ENCODE measurements at places on chromosomes 6 and 20.
A peak's percentile ranks its signal among the peaks of the same experiment; 100 is the strongest.

GRCh38 chr20:23397961-23398360 is 23.3 kb downstream of the NAPB start:
- DNase-seq, result no peak

DNA sequence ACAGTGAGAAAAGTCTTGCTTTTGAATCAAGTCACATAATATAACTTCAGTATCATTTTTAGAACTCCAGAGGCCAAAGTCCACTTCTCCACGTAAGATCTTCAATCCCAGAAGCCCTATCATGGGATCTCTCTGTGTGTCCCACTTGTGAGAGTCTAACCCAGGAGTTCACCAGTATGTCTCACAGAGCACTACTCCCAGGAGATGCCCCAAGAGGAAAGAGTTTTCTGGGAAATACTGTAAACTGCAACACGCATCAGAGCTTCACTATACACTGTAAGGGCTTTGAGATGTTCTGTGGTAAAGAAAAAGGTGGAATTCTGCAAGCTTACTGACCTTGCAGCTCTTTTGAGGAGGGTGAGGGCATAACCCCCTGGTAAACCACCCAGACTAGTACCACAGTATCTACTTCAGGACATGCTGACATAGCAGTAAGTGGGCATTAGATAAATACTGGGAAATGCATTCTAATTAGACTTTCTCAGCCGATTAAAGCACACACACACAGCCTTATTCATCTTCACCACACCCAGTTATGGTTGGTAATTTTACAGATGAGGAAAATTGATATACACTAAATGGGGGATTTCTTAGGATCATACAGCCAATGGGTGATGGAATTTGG is 12.3 kb downstream of the DCBLD1 start:
- DNase-seq, result no peak

DNA sequence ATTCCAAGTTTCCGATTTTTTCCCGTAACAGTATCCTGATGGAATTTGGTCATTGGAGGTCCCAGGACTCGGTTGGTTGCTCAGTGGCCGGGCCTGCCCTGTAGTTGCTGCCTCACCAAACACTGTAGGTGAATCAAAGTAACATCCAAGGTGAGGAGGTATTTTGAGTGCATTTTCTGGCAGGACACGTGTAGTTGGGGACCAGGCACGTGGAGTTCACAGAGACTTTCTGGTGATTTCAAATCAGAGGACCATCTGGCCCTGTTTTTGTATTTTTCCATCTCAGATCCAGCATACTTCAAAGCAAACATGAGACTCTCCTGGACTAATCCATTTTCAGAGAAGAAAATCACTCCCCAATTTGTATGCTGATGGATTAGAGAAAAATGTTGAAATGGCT is 9.9 kb upstream of the DTD1 start:
- no peak for DNase-seq

DNA sequence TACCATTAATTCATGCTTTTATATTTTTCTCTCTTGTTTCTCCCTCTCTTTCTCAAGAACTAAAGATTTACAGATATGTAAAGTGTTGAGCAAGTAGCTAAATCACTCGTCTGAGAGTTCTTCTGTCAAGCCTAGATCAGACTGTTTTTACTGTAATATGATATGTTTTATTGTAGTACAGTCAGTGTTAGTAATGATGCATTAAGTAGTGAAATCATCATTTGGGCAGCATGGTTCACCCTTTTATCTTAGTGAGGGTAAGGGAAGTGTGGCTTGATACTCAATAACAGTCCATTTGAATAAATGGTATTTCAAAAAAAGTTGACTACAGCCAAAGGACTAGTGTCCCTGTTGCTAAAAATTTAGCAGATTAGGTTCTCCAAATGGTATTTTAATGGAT is 9.2 kb downstream of the CYB5R4 start:
- peak; percentile 65 for DNase-seq

DNA sequence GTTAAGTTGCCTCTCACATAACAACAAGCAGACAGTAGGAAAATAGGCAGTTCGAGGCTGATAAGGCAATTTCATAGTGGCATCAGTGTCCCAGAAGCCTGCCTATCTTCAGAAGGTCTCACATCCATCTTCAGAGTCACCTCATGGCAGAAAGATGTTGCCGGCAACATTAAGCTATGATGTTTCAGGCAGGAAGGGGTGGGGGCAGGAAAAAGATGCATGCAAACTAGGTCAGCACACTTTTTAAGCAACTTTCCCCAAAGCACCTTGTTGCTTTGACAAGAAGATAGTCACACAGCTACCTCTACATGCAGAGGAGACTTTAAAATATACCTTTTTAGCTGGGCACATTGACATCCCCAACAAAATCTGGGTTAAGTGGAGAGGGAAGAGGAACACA is 43.2 kb upstream of the SMIM8 start:
- DNase-seq, result no peak

DNA sequence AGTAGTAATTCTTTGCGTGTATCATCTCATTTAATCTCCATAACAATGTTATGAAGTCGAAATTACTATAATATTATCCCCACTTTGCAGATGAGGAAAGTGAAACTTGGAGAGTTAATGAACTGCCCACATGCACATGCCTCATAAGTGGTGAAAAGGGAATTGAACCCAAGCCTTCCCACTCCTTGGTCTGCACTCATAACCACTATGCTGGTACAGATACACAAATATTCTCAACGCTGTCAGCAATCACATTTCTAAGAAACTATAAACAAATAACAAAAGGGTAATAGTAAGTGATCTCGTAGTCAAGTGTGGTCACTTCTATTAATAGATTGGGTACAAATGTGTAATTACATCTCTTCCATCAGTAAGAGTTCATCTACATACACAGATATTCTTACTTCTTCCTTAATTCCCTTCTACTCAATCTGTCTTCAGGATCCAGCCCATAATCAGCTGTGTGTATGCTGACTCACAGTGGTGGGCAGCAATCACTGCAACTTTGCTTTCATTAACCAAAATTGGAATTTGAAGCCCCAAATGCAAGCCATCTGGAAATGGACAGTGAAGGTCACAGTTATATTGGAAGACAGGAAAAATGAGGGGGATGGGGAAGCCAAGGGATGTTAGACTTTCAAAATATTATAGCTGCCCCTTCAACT is 6.6 kb downstream of the PRSS35 start:
- DNase-seq, result peak; percentile 45

DNA sequence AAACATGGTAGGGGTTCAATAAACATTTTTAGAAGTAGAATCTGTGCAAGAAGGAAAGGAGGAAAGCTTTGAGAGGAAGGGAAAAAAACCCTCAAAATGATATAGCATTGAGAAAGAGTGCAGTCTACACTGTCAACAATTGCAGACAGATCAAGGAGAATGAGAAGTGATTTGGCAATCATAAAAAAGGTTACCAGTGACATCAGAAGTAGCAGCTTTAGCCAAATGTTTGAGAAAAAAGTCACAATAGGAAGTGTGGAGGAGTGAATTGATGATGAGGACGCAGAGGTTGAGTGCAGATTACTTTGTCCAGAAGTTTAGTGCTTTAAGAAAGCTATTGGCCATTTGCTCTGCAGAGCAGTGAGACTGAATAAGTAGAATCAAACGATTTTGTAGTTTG is 155.0 kb downstream of the GJA1 start:
- DNase-seq, result no peak

DNA sequence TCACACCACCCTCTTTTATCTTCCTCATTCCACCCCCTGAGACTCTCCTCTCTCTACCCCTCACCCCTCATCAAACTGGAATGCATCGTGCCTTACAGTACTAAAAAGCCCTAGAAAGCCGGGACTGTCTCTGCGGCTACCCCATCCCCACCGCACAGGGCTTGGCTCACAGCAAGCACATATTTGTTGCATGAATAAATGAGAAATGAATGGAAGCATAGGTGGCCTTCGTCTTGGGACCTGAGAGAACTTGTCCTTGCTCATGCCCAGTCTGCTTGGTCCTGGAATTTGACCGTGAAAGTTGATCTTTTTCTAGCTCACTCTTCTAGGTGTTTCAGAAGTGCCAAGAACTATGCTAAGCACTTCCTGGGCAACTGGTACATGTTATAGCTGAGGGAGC is 53.3 kb downstream of the APCDD1L start:
- no peak for DNase-seq

DNA sequence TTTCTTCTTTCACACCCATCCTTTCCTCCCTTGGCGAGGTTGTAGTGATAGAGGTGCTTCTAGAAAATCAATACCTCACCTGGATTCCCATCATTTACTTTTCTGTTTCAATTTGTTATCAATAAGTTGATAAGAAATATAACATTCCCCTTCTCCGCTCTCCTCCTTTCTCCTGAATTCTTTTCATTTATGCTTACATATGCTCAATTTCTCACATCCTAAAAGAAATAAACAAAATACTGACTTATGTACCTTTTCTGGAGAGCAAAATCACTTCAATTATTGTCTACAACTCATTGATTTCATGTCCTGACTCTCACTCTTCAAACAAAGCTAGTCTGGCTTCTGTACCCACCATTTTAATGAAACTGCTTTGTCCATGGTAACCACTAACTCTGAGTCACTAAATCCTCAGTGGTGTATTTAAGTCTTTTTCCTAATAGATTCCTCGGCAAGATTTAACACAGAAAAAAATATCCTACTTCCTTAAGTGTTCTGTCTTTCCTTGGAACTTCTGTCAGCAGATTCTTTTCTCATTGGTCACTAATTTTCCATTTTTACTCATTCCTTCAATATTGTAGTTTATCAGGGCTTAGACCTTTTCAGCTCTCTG is 289.6 kb downstream of the RFPL4B start:
- peak; percentile 47 for DNase-seq

DNA sequence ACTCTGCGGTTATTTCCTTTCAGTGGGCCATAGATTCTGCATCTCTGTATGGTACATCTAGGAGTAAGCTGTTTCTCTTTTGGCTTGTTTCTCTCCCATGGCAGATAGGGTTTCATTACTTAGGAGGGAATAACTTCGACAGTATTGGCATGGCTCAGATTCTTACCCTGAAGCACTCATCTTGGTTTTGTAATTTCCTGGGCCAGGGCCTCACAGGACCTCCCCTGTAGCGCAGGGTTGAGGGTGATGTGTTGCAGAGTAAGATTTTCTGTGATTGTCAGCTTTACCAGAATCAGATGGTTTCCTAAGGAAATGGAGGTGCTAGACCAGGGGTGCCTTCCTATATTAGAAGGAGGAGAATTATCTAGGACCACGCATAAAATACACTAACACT is 78.3 kb downstream of the STXBP5 start:
- DNase-seq, result no peak

DNA sequence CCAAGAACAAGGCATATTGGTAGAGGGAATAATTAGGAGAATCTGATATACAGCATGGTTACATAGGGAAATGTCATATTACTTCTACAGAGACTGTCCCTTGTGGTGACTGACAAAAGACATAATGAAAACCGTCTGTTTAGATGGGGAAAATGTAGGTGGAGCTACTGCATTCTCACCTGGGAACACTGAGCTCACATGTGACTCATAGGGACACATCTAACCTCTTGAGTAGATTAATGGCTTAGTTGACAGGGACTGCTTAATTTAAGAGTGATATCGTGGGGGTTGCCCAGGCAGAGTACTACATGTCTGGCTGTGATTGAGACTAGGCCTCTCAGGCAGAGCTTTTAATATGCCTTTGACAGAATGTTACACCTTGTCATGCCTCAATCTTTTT is 235.3 kb upstream of the ZFP64 start:
- DNase-seq, result no peak

GRCh38 chr6:35419417-35419816 is 32.7 kb upstream of the FANCE start:
- DNase-seq, result no peak

GRCh38 chr6:122825163-122825562 is 36.1 kb downstream of the SMPDL3A start:
- DNase-seq, result no peak

- DNase-seq, result no peak
Measured at GRCh38 chr20:14744723-14745122, 407.3 kb upstream of the FLRT3 start.

GRCh38 chr6:22071270-22072041 is 225.4 kb downstream of the PRL start:
- DNase-seq, result peak; percentile 75

GRCh38 chr6:35713006-35713767 is 23.6 kb upstream of the ARMC12 start:
- no peak for DNase-seq

- no peak for DNase-seq
Measured at GRCh38 chr20:38951611-38952010, 10.5 kb upstream of the DHX35 start.

- peak; percentile 64 for DNase-seq
Measured at GRCh38 chr20:37336369-37337207, 9.4 kb upstream of the SRC start.

DNA sequence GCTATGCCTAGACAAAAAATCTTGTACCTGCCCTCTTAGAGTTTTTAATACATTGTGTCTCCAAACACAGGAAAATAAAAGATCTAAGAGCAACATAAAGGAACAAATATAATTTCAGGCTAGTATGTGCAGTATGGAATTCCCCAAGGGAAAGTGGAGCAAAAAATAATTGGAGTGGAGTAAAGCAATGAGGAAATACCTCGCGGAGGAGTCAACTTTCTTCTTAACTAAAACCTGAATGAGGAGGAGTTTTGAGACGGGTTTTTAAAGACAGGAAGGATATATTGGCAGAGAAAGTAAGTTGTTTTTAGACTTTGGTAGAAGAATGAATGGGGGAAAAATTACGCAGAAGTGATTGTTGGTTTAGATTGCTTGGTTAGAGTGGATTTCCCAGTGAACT is 14.0 kb downstream of the HIVEP1 start:
- DNase-seq, result no peak

Data from RPMI7951 (cell line).